ENCODE measurements at places on chromosomes 7 and 10.

DNA sequence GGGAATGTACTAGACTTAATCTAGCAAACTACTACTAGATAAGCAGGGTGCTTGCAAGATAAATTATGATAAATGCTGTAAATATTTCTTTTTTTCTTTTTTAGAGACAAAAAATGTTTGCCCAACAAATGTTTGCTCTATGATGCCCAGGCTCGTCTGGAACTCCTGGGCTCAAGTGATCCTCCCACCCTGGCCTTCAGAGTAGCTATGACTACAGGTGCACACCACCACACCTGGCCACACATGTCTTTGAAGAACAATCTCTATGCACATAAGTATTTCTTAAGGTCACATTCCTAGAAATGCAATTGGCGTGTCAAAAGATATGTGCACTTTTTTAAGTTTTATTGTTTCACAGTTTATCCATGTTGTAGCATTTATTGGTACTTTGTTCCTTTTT lies 179.6 kb upstream of the FRMD4A start:
- DNase-seq, result no peak

DNA sequence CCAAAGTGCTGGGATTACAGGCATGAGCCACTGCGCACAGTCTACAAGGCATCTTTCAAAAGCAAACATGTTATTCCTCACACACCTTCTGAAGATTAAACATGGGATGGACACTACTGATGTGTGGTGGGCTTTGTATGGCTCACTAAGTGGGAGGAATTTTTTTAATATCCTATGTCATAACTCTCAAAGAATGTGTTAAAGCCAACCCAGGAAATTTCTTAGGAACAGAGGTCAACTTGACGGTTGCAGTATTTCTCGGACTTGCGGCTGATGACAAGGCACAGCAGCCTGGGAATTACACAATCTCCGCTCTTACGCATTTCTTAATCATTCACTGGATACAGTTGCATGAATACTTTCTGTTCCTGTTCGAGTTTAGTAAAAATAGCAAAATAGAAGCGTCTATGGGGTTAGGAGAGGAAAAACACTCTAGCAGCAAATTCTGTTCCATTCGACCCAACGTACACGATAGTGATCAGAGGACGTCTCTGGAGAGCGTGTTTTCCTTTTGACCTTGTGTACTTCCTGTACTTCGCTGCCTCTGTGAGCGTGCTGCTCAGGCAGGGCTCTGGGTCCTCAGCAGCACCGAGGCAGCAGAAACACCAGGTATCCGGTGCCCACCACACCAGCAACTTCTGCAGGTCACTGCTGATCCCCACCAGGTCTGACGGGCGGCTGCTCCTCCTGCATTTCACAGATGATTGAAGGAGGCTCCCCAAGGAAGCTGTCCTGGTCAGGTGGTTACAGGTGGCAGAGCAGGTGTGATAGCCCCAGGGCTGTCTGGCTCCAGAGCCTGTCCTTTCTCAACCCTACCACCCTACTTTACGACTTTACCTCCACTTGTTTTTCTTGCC lies 26.4 kb upstream of the SRGN start:
- no peak for DNase-seq

DNA sequence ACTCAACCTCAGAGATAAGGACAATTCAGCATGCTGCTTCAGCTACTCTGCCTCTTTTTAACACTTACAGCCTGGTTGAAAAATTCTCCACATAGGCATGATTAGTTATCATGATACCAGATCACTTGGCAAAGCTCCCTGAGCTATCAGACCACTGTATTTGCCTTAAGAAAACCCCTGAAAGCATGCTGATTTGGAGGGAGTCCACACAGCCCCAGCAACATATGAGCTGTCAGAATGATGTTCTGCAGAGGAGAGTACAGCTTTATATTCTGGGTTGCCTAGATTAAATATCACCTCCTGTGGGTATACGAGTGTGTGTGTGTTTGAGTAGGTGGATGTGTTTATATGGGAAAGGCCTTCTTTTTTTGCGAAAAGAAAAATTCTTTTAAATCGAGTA lies 170.2 kb upstream of the CHRM2 start:
- DNase-seq, result no peak

GRCh38 chr7:18558503-18558902 lies 63.0 kb downstream of the HDAC9 start:
- DNase-seq, result no peak
